Naive thymus-derived CD8-positive, alpha-beta T cell (primary cell): ENCODE measurements at places on chromosomes 13 and 19. TPM values are rescaled to one million over a fixed set of nuclear protein-coding genes. Genes with fewer than 3 reads are reported as not detected.

Gene UBE2L5
- not detected for total RNA-seq

Gene THAP8
- total RNA-seq: 4.6 TPM

Gene CCDC70
- not detected for total RNA-seq

Gene IL11
- total RNA-seq: not detected

Gene CEACAM6
- total RNA-seq: not detected

Gene ZNF416
- total RNA-seq: 16.0 TPM

Gene FLT3LG
- total RNA-seq: 112 TPM

Gene C1QTNF9
- total RNA-seq: 0.26 TPM

Gene SOX21
- not detected for total RNA-seq

Gene TMEM238
- total RNA-seq: 10.2 TPM

Gene ZNF431
- 41.5 TPM for total RNA-seq

Gene ZSCAN4
- total RNA-seq: not detected

Gene SH2D3A
- total RNA-seq: 46.5 TPM

Gene UBAC2
- 105 TPM for total RNA-seq

Gene UNC13A
- 0.03 TPM for total RNA-seq

Gene PTGIR
- not detected for total RNA-seq

Gene PPAN
- 109 TPM for total RNA-seq

Gene FCGBP
- total RNA-seq: 223 TPM

Gene CDC42EP5
- total RNA-seq: not detected

Gene ZNF98
- not detected for total RNA-seq

Gene CGB8
- not detected for total RNA-seq

Gene HPN
- total RNA-seq: 0.16 TPM

Gene CATSPERD
- not detected for total RNA-seq

Gene EBPL
- total RNA-seq: 31.2 TPM

Gene ELSPBP1
- total RNA-seq: not detected

Gene APOC4
- not detected for total RNA-seq

Gene TMEM150B
- not detected for total RNA-seq

Gene ZNF428
- 31.2 TPM for total RNA-seq

Gene KANK2
- total RNA-seq: 0.36 TPM

Gene NLRP11
- total RNA-seq: not detected

Gene SHISA7
- not detected for total RNA-seq

Gene PEAK3
- total RNA-seq: 0.23 TPM

Gene ONECUT3
- not detected for total RNA-seq

Gene B3GNT8
- 0.39 TPM for total RNA-seq

Gene TMPRSS9
- not detected for total RNA-seq

Gene POGLUT2
- 0.60 TPM for total RNA-seq

Gene TBC1D4
- 57.5 TPM for total RNA-seq

Gene TSSK6
- 9.3 TPM for total RNA-seq

Gene LACC1
- total RNA-seq: 3.1 TPM

Gene TMEM221
- not detected for total RNA-seq

Gene SRRM5
- 1.4 TPM for total RNA-seq

Gene ZGLP1
- total RNA-seq: 12.2 TPM

Gene PTPRH
- total RNA-seq: not detected

Gene DACT3
- not detected for total RNA-seq

Gene STOML3
- total RNA-seq: not detected

Gene FGF22
- 2.6 TPM for total RNA-seq

Gene CGB2
- total RNA-seq: not detected

Gene ERICH6B
- total RNA-seq: not detected

Gene EBI3
- 0.36 TPM for total RNA-seq

Gene TSEN34
- 25.2 TPM for total RNA-seq

Gene VSTM2B
- not detected for total RNA-seq

Gene ERICH4
- not detected for total RNA-seq
